ENCODE measurements at places on chromosomes 1 and 21.

- DNase-seq, result peak; percentile 46
Observed at GRCh38 chr1:228452194-228453021, 34.8 kb upstream of the RNF187 start.

DNA sequence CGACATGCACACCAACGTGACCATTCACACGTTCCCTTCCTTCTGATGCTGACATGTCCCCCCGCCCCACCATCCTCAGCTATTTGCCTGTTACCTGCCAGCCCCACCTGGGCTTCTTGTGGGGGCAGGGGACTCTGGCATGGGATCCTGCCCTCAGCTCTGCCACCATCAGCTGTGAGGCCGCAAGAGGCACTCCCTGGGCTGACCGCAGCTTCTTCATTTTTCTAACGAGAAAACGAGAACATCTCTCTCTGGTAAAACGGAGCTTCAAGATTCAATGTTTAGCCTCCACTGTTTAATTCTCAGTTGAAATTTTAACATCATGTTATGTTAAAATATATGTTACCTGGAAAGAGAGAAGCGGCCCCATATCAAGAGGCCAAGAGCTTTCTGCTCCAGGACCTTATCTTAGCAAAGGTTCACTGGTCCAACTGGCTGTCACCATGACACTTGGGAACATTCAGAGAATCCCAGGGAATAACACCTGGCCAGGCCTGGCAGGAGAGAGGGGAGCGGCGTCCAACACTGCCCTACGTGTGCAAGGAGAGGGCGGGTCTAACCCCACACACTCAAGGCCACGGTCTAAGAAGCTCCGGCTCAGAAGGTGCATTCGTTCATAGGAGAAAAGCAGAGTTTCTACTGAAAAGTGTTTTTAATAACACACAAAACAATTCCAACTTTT is 51.3 kb downstream of the HLCS start:
- DNase-seq, result no peak

DNA sequence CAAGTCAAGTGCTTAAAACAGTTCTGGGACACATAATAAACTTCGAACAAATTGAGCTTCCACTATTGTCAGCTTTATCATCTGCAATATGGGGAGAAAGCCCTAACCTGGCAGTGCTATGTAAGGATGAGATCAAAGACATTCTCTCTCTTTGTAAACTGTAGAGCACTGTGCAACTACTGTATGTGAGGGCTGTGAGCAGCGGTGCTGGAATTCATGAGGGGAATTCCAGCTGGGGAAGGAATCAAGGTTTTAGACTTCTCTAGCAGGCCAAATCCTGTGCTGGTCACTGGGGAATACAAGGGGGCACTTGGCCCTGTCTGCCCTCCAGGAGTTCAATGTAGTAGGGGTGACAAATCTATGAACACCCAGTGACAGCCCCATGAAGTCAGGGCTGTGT is 9.3 kb downstream of the FAM151A start:
- DNase-seq, result no peak

- DNase-seq, result no peak
Observed at GRCh38 chr1:171922999-171923398, 81.7 kb downstream of the DNM3 start.

DNA sequence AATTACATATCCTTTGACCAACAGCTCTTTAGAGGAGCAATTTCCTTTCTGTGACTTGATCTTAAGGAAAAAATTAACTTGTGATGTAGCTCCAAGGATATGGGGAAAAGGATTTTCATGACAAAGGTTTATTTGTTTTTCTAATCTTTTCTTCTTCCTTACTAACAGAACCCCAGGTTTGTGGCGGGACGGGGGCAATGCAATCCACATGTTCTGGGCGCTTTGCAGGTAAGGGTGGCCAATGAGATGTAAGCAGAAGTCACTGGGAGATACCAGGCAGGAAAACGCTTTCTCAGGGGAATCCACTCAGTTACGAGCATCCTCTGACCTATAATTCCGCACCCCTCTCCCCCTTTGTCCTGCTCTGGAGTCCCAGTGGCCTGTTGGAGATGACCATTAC is 122.0 kb downstream of the MRPS6 start:
- DNase-seq, result no peak

DNA sequence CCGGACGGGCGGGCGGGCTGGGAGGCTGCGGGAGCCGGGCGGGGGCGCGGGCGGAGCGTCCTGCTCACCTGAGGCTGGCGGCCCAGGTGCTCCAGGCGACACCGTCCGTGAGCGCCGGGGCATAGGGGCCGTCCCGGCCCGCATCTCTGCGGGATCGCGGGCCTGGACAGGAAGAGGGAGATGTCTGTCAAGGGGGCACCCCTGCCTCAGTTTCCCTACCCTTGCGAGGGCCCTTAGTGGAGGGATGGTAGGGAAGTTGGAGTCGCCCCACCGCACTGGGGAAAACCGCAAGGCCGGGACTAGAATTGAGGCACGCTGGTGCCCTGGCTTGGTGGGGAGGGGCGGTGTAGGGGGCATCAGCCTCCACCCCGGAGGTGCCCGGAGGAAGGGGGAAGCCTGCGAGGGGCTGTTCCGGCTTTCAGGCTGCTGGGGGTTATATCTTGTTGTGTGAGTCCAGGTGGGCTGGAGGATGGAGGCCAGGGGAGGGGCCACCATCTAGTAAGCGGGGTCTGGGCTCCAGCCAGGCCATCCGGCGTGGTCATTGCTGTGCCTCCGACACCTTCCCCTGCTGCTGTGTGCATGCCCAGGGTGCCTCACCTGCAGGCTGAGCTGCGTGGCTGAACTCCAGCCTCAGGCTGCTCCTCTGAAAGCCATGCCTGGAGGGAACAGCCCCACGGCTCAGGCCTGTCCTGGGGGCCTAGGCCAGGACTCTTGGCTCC is 580 bp downstream of the VWA1 start:
- DNase-seq, result no peak

DNA sequence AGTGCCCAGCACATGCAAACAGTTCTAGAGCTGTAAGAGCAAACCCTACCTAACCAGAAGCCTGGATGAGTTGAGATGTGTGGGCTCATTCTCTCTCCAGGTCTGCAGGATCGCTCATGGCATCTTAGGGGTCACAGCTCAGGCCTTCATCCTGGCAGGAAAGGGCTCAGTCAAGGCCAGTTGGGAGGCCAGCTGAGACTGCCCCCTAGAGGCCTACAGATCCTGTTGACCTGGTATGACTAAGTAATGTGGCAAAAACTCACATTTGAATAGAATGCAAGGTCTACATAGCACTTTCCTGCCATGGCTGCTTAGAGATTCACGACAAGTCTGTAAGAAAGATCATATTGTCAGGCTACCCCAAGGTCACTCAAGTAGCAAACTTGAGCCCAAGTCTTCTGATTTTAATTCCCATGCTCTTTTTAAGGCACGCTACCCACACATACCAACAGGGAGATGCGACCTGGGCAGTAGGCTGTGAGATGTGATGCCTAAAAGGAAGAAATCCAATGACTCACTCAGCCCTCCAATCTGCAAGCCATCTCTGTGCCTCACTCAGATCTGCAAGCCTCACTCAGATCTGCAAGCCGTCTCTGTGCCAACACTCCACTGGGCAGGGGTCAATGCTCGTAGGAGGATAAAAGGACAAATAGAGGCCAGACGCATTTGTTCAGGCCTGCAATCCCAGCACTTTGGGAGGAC is 5.1 kb upstream of the CAPN8 start:
- peak; percentile 42 for DNase-seq
